ENCODE measurements at places on chromosomes 4 and X.

GRCh38 chr4:112282860-112283667 is 2.6 kb downstream of the TIFA start:
- H3K4me3 ChIP-seq: no peak overlapping the region
- peak overlapping the region; percentile 88 for H3K27ac ChIP-seq
- H3K36me3 ChIP-seq: no peaks in the 10 kb centered on the region
- no peaks in the 10 kb centered on the region for H3K27me3 ChIP-seq
- H3K4me1 ChIP-seq: peaks cover 31% of the 10 kb centered on the region
- DNase-seq: no peak

- H3K4me3 ChIP-seq: no peak overlapping the region
- no peaks in the 10 kb centered on the region for H3K4me1 ChIP-seq
- H3K36me3 ChIP-seq: no peaks in the 10 kb centered on the region
- no peak for DNase-seq
- no peaks in the 10 kb centered on the region for H3K27me3 ChIP-seq
These were observed 6.8 kb upstream of the ANOS1 start for GRCh38 chrX:8738588-8739189.

GRCh38 chrX:70535198-70535597 is 90.6 kb downstream of the DLG3 start:
- H3K27me3 ChIP-seq: no peaks in the 10 kb centered on the region
- H3K4me1 ChIP-seq: no peaks in the 10 kb centered on the region
- no peak overlapping the region for H3K4me3 ChIP-seq
- H3K36me3 ChIP-seq: no peaks in the 10 kb centered on the region
- H3K27ac ChIP-seq: no peak overlapping the region

DNA sequence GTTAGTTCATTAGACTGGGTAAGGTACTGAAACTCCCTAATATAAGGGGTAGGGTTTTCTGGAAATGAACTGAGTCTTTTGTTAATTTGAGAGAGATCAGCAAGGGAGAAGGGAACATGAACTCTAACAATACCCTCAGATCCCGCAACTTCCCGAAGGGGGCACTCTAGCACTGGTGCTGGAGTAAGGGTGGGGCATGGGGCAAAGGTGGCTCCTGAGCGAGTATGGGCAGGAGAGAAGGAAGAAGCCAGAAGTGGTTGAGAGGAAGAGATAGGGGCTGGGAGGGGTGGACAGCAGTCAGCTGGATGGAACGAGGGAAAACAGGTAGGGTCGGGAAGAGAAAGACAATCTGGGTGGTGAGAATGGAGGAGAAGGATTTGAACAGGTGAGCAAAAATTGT is 183.2 kb upstream of the MAGEE2 start:
- no peak for DNase-seq
- no peaks in the 10 kb centered on the region for H3K36me3 ChIP-seq
- no peak overlapping the region for H3K4me3 ChIP-seq
- H3K4me1 ChIP-seq: no peaks in the 10 kb centered on the region

- no peaks in the 10 kb centered on the region for H3K4me1 ChIP-seq
- H3K27ac ChIP-seq: no peak overlapping the region
- no peaks in the 10 kb centered on the region for H3K36me3 ChIP-seq
- no peak for DNase-seq
- no peaks in the 10 kb centered on the region for H3K27me3 ChIP-seq
- H3K4me3 ChIP-seq: no peak overlapping the region
These were observed 17.1 kb upstream of the BEX4 start for GRCh38 chrX:103197721-103198306.

- no peak overlapping the region for H3K27ac ChIP-seq
- no peak for DNase-seq
- H3K36me3 ChIP-seq: no peaks in the 10 kb centered on the region
- H3K4me3 ChIP-seq: no peak overlapping the region
These were observed 14.4 kb downstream of the ATRX start for GRCh38 chrX:77771601-77772000.

GRCh38 chr4:25862411-25863346 is at the start of gene SEL1L3:
TSS of gene SEL1L3 (minus strand) at chr4:25862988. CDS start at chr4:25862836, 152 bp downstream.
- H3K4me3 ChIP-seq: peak within 1 kb of the TSS; percentile 49
- peak within 1 kb of the TSS; percentile 31 for H3K27ac ChIP-seq
- H3K4me1 ChIP-seq: peaks cover 14% of the 10 kb centered on the region
- H3K27me3 ChIP-seq: no peaks in the 10 kb centered on the region
- no peak for DNase-seq

GRCh38 chr4:8041172-8041571 is 101.5 kb upstream of the AFAP1 start:
- H3K4me1 ChIP-seq: no peaks in the 10 kb centered on the region
- no peak overlapping the region for H3K27ac ChIP-seq
- no peak overlapping the region for H3K4me3 ChIP-seq

DNA sequence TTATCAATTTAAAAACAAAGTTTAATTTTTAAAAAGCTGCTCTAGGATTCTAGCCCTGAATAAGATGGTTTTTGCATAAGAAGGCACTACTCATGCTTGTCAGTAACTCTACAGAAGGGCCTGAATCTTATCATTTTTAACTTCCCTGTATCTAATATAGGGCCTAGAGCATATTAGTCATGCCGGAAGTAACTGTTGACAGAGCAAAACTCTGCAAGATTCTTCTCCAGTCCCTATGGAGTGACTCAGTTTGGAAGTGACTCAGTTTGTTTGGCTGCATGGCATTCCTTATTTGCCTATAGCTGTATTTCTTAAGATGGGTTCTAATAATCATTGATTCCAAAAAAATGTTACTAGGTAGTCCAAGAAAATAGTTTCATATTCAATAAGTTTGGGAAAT is 431.8 kb upstream of the HTR2C start:
- H3K27me3 ChIP-seq: no peaks in the 10 kb centered on the region
- no peaks in the 10 kb centered on the region for H3K36me3 ChIP-seq
- no peaks in the 10 kb centered on the region for H3K4me1 ChIP-seq
- H3K27ac ChIP-seq: no peak overlapping the region
- DNase-seq: no peak
- H3K4me3 ChIP-seq: no peak overlapping the region

DNA sequence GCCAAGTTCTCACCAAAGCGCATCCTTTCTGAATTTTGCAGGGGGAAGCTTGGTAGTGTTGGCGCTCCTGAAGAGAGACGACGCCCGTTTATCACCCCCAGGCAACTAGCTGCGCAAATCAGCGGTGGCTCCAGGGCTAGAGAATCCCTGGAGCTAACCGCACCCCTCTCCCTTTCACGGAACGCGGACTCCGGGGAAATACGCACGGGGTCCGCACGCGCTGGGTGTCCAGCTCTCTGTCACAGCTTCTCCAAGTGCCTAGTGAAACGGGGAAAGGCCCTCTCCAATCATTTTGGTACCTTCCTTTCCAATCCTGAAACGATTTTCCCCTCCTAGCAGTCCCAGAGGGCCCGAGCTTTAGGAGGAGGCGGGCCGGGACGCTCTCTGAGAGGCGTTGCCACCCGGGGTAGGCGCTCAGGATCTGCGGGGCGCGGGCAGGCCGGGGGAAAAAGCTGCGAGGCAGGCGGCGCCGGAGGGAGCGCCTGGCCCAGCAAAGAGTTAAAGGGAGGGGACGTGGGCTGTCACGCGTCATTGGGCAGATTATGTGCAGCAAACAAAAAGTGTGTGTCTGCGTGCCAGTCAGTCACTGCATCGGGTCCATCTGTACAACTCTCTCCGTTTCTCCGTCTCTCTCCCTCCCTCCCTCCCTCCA is at the start of gene PRDM8:
PRDM8 (plus strand) TSS at position 582 of the 652 bp plus-strand sequence. CDS start 2,578 bp downstream, outside the sequence.
- no peaks in the 10 kb centered on the region for H3K36me3 ChIP-seq
- peaks cover 17% of the 10 kb centered on the region for H3K4me1 ChIP-seq
- DNase-seq: no peak
- H3K4me3 ChIP-seq: peak within 1 kb of the TSS; percentile 46
- peak within 1 kb of the TSS; percentile 65 for H3K27ac ChIP-seq
- no peaks in the 10 kb centered on the region for H3K27me3 ChIP-seq

DNA sequence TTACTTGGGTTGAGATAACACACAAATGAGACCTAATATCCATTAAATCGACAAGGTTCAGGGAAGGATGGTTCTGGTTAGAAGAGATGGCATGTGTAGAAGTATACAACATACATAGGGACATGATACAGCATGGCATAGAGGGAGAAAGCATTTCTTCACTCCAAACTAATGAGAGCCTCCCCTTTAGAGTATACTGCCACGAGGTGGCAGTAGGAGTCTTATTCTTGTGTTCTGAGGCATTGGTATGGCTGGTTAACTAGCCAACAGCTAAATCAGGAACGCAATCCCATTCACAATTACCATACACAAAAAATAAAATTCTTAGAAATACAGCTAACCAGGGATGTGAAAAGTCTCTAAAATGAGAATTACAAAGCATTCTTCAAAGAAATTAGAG is 29.1 kb upstream of the TRO start:
- no peaks in the 10 kb centered on the region for H3K4me1 ChIP-seq
- H3K27me3 ChIP-seq: no peaks in the 10 kb centered on the region
- no peak overlapping the region for H3K4me3 ChIP-seq
- DNase-seq: no peak

- DNase-seq: no peak
- no peaks in the 10 kb centered on the region for H3K27me3 ChIP-seq
- H3K36me3 ChIP-seq: no peaks in the 10 kb centered on the region
- no peak overlapping the region for H3K4me3 ChIP-seq
- H3K27ac ChIP-seq: no peak overlapping the region
- H3K4me1 ChIP-seq: no peaks in the 10 kb centered on the region
These were observed 124.5 kb upstream of the HCCS start for GRCh38 chrX:10986616-10987015.

DNA sequence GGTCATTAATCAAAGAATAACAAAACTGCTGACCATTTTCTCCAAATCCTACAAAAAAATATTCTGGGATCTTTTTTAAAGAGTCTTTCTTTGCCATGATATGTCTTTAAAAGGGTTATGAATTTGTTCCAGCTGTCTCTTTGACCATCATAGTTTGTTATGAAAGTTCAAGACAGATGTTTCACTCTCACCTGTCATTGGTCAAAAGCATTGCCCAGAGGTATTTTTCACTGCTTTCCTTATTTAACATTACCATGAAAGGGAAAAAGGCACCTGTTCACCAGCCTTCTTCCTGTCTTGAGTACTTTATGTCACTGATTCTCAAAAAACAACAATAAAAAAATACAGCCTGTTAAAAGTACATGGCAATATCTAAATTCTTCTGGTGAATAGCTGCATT is 643.8 kb downstream of the FAT4 start:
- H3K36me3 ChIP-seq: no peaks in the 10 kb centered on the region
- H3K4me1 ChIP-seq: no peaks in the 10 kb centered on the region
- no peak overlapping the region for H3K27ac ChIP-seq
- H3K4me3 ChIP-seq: no peak overlapping the region
- no peaks in the 10 kb centered on the region for H3K27me3 ChIP-seq

GRCh38 chr4:176968094-176968493 is 175.4 kb upstream of the VEGFC start:
- H3K4me1 ChIP-seq: no peaks in the 10 kb centered on the region
- no peak overlapping the region for H3K4me3 ChIP-seq
- no peaks in the 10 kb centered on the region for H3K27me3 ChIP-seq
- no peaks in the 10 kb centered on the region for H3K36me3 ChIP-seq
- H3K27ac ChIP-seq: no peak overlapping the region
